ENCODE measurements at places on chromosomes 7 and 10. TPM values are rescaled to one million over a fixed set of nuclear protein-coding genes. Genes with fewer than 3 reads are reported as not detected.

DNA sequence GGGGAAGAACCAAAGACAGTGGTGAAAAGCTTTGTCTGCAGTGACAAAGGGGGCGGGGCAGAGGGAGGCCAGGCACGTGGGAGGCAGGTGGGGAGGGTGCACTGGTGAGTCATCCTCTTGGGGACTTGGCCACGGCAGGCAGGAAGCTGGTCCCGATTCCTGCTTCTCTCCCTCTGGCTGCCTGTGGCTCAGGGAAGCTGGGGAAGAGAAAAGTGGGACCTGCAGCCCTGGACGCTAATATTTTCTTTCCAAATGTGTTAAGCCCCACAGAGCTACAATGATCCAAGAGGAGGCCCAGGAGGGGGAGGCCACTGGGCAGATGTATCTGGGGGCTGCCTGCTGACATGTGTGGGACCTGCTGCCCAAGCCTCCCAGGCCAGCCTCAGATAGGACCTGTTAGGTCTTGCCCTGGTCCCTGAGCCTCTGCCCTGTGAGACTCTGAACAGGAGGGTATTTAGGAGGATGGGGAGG lies 231.8 kb downstream of the KCNMA1 start:
- DNase-seq = no peak

CAMK2B gene
- total RNA-seq = 2.7 TPM

DNA sequence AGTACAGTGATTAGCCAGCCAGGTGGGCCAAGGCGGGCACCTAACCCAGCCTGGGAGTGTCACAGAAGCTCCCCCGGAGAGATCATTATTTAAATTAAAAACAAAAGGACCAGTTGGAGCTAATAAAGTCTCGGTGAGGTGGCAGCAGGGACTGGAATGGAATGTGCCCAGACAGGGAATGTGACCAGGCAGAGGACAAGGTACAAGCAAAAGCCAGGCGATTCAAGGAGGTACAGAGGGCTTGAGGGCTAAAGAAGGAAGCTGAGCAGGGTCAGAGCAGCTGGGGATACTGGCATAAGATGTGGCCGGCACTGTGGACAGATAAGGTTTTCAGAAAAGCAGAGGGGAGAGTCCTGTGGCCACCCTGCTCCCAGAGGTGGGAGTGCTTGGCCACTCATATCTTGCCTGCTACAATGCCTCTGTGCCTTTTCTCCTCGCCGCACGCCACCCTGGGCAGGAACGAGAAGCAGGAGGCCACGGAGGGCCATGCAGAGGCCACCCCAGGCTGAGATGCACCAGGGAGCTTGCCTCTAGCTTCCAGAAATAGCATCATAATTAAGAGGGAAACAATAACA lies 13.2 kb downstream of the TMEM273 start:
- DNase-seq = no peak

GRCh38 chr7:83956104-83956503 lies 238.5 kb downstream of the SEMA3A start:
- DNase-seq = no peak

- DNase-seq = no peak
These were observed 34.7 kb upstream of the FXYD4 start for GRCh38 chr10:43336641-43337318.
